ENCODE measurements at places on chromosomes 12 and 14. TPM values are rescaled to one million over a fixed set of nuclear protein-coding genes. Genes with fewer than 3 reads are reported as not detected.

DNA sequence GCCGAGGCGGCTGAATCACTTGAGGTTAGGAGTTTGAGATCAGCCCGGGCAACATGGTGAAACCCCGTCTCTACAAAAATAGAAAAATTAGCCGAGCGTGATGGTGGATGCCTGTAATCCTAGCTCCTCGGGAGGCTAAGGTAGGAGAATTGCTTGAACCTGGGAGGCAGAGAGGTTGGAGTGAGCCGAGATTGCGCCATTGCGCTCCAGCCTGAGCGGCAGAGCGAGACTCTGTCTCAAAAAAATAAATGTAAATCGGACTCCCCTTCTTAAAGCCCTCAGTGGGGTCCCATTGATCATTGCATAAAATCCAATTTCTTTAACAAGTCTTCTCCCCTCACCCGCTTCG is 908 bp downstream of the TDP1 start:
- H3K36me3 ChIP-seq: peaks cover 10% of the 10 kb centered on the region
- H3K27ac ChIP-seq: peak overlapping the region; percentile 98
- peaks cover 28% of the 10 kb centered on the region for H3K4me1 ChIP-seq

DNA sequence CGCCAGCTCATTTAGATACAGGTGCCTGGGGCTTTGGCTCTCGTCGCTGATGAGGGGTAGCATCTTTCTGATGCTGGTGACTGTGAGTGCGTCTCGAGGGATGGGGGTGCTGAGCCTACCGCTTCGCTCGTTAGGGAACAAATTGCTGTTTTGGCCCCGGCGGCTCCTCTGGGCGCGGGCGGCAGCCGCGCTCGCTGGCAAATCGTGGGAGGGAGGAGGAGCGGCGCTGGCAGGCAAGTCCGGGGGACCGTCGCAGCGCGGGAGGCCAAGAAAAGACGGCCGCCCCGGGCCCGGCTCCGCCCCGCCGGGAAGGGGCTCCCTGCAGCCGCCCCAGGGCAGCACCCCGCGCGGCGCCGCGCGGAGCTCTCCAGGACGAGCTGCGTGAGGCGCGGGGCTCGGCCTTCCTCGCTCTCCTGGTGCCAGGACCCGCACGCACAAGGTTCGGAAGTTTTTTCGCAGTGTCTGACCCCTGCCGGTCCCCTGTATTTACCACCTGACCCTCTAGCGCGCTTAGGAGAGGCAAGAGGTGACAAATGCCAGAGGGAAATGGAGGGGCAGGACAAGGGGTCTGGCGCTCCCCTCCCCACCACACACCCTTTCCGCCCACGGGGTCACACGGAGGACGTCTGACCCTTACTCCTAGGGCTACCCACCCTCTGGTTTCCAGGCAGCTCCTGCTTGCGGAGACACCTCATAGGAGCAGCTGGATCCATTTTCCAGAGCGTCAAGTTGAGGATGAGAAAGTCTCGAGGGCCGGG is 899 bp upstream of the KCNH3 start:
- DNase-seq: no peak
- H3K4me1 ChIP-seq: peaks cover 13% of the 10 kb centered on the region
- no peak overlapping the region for H3K27ac ChIP-seq
- peaks cover 35% of the 10 kb centered on the region for H3K27me3 ChIP-seq
- no peaks in the 10 kb centered on the region for H3K36me3 ChIP-seq
- peak overlapping the region; percentile 6 for H3K4me3 ChIP-seq

- H3K4me1 ChIP-seq: peaks cover 5% of the 10 kb centered on the region
- no peak overlapping the region for H3K27ac ChIP-seq
- H3K36me3 ChIP-seq: no peaks in the 10 kb centered on the region
- H3K4me3 ChIP-seq: no peak overlapping the region
- peak; percentile 74 for DNase-seq
- H3K27me3 ChIP-seq: no peaks in the 10 kb centered on the region
These were observed 553.7 kb downstream of the FOXG1 start for GRCh38 chr14:29320286-29320685.

DNA sequence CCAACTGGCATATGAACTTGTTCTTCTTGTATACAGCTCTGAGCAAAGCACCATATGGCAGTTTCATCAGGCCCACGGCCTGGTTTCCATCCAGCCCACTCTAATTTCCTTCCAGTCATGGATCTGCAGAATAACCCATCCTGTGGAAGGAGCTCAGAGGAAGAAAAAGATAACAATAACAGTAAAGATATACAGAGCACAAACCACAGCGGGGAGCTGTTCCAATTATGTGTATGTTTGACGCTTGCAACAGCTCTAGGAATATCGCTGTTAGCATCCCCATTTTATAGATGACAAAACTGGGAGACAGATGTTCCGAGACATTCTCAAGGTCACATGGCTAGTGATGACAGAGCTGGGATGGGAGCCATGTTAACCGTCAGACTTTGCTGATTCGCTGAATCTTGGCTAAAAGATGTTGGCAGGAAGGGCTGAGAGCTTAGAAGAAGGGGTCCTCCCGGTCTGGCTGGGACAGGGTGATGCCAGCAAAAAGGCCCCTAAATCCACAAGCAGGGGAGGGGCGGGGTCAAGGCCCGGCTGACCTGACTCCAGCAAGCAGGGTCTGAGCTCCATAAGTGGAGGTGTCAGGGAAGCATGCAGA is 34.4 kb upstream of the CIPC start:
- no peak for DNase-seq
- H3K27me3 ChIP-seq: no peaks in the 10 kb centered on the region
- no peaks in the 10 kb centered on the region for H3K36me3 ChIP-seq
- H3K27ac ChIP-seq: no peak overlapping the region

ADAM20 gene
- 0.95 TPM for total RNA-seq
